ENCODE measurements at places on chromosomes 3 and 15. TPM values are rescaled to one million over a fixed set of nuclear protein-coding genes. Genes with fewer than 3 reads are reported as not detected.

Gene CCDC54
- not detected for total RNA-seq

Gene GP9
- not detected for total RNA-seq

Gene SLC25A20
- 27.5 TPM for total RNA-seq

Gene SPATA12
- total RNA-seq = not detected

Gene RYK
- 23.3 TPM for total RNA-seq

Gene ROBO2
- not detected for total RNA-seq

Gene GNB5
- total RNA-seq = 40.5 TPM

Gene CDCP1
- total RNA-seq = 7.1 TPM

Gene ITGB5
- total RNA-seq = 2.0 TPM

Gene FES
- 7.5 TPM for total RNA-seq

Gene SLC12A1
- total RNA-seq = not detected

Gene DYNLT2B
- 18.9 TPM for total RNA-seq

Gene CD200R1
- 11.4 TPM for total RNA-seq

Gene PLA2G4E
- total RNA-seq = not detected

Gene TM4SF1
- not detected for total RNA-seq

Gene BSN
- total RNA-seq = 0.08 TPM

Gene SNRK
- total RNA-seq = 73.6 TPM

Gene SCAMP5
- not detected for total RNA-seq

Gene GP5
- total RNA-seq = 2.2 TPM

Gene PRR20G
- not detected for total RNA-seq

Gene PLXNB1
- 4.5 TPM for total RNA-seq

Gene NAALADL2
- total RNA-seq = not detected

Gene SLC28A2
- not detected for total RNA-seq

Gene SKOR1
- 0.89 TPM for total RNA-seq

Data from activated naive CD8-positive, alpha-beta T cell treated with anti-CD3 and anti-CD28 coated beads, Interleukin-2, amount 10 ng/mL, durations not matched to agents 7 days and 5 days (primary cell).